Fibroblast of skin of right biceps (primary cell): ENCODE measurements at places on chromosomes 3 and 15.
A peak's percentile ranks its signal among the peaks of the same experiment; 100 is the strongest.

- DNase-seq: no peak
These were observed 130.6 kb upstream of the ZBED2 start for GRCh38 chr3:111725706-111726105.

GRCh38 chr15:73983211-73983727 is 8.8 kb downstream of the STOML1 start:
- peak; percentile 85 for DNase-seq

DNA sequence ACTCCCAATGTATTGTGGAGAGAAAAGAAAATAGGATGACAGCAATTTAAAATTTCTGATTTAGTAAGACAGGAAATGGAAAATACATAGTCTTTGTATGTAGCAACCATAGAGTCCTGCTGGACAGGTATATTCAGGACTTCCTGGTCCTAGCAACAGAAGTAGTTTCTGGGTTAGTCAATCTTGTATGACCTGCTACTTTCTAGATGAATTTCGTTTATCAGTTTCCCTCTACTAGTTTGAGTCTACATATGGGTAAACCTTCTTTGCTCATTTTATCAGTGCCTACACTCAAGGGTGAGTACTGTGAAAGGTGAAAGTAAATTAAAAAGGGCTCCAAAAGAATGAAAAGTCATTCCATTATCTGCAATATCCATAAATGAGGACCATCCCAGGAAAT is 309.8 kb downstream of the UNC13C start:
- no peak for DNase-seq

- no peak for DNase-seq
These were observed 11.2 kb downstream of the TMC3 start for GRCh38 chr15:81362790-81363189.

DNA sequence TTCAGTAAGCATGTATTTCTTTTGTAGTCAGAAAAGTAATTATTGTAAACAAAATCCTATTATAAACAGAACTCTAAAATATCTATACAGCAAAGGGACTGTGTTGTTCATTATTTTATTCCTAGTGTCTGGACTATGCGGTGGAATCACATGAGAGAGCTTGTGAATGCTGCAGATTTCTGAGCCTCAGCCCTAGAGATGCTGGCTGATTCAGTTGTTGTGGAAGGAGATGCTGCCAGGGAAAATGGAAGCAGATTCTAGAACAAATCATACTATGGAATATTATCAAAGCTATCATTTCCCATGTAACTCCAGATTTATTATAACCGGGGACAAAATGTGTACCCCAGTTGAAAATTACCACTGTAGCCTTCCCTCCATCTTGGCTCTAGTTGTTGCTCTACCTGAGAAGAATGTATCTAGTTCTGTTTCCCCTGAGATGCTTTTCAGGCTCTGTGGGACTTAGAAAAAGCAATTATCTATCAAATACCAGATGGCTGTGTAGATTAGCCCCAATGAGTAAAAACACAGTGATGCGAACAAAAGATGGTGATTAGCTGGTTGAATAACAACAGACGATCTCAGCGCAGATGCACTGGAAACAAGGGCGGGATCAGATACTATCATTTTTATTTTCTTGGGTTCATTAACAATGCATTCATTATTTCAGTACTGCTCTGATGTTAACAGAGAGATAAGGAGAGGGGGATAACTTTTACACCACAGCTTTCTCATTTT is 131.3 kb downstream of the TMEM108 start:
- DNase-seq: no peak

DNA sequence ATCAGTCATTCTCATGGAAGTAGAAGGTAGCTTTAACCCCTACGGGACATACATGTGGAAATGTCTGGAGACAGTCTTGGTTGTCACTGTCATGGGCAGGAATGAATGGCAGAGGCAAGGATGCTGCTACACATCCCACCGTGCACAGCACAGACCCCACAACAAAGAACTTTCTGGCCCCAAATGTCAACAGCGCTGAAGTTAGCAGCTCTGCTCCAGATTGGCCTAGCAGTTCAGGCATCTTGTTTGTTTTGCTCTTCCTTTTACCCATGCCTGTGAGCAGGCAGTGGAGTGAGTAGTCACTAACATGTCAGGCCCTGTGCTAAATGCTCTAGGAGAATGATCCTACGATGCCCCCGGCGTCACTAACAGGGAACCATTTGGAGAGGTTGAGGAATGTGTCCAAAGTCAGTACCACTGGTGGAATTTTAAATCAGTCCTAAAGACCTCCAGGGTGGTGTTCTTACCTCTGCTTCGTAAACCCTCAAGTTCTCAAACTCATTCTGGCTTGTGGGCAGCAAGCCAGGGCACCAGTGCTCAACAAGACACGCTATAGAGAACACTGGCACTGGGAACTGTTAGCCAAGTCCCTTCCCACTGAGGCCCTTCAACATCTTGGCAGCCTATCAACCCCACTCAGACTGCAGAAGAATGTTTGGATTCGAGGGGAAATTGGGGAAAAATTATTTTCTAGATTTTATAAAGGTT is 142.2 kb downstream of the FOXP1 start:
- no peak for DNase-seq

DNA sequence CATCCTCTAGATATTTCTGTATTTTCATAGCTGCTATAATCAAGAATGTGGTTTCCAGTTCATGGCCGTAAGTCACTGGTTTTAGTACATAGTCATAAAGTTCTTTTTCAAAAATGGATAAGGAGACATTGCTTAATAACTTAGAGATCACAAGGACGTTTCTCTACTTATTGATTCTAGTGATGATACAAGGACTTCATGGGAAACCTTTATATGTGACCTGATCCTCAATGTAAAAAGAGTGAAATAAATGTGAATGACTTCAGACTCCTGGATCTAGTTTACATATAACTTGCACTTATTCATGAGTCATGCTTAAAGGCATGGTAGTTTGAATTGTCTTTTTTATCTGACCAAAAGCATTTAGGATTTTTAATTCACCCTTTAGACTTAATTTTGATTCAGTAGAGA is 35.2 kb downstream of the TSC22D2 start:
- DNase-seq: peak; percentile 53

DNA sequence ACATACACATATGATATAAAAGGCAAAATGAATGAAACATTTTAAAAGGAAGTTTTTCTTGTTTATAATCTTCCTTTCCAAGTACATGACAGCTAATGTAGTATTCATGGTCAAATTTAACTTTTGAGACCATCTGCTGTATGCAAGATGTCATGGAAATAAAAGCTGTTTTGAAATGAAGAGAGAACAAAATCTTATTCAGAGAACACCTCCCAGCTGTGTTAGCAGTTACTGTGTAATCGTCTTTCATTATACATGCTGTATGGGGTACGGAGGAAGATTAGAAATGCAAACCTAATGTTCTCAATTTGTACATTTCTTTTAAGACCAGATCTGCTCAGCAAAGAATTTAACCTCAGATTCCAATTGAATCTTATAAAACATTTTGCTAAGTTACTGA is 1182.3 kb downstream of the OTOL1 start:
- DNase-seq: no peak

DNA sequence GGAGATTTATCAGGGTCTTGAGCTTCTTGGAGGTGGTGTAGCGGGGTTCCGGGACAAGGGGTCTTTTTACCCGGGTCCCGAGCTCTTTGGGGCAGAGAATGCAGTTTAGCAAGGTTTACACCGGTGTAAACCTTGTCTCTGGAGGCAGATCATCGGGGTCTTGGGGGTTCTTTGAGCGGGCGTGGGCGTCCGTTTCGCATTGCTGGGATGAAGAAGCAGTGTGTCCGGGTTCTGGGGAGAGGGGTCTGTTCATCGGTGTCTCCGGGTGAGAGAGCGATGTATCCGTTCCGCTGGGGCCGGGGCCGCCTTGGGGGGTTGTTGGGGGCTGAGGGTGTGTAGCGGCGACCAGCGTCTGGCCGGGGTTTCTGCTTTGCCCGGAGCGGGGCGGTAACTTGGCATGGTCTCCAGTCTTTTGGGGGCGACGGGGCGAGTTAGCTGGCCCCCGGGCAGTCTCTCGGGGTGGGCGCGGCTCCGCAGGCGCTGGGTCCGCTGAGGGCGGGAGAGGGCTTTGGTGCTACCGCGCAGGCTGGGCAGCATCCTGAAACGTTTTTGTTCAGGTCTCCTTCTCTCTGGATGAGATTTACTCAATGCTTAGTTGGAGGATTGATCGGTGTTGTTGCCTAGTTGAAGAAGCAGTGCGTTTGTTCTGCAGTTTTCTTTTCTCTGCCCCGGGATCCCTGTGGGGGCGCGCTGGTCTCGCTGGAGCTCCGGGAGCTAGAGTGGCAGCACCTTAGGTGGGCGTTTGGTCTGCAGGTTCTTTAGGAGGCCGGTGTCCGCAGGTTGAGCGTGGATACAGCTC is 843 bp downstream of the GLCE start:
- DNase-seq: peak; percentile 31

DNA sequence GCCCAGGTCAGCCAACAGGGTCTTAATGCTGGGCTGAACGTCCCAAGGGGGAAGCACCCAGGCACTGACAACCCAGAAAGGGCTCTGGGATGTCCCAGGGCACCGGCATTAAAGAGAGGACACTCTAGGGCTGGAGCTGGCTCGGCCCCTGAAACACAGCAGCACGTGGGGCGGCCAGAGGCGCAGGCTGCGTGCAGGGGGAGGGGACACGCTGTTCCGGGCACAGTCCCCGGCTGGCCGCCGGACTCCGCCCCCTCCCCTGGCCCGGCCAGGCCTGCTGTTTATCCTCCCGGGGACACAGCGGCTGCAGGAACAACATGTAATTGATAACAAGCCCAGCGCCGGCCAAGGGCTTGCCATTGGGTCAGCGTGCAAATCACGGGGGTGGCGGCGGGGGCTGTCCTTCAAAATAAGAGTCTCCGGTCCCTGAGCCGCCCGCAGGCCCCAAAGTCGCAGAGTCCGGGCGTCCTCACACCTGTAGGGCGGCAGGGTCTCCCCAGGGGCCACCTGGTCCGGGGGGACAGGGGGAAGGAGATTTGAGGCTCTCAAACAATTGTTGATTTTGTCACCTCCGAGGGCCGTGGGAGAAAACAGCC is 1.3 kb downstream of the KLF15 start:
- DNase-seq: peak; percentile 21

DNA sequence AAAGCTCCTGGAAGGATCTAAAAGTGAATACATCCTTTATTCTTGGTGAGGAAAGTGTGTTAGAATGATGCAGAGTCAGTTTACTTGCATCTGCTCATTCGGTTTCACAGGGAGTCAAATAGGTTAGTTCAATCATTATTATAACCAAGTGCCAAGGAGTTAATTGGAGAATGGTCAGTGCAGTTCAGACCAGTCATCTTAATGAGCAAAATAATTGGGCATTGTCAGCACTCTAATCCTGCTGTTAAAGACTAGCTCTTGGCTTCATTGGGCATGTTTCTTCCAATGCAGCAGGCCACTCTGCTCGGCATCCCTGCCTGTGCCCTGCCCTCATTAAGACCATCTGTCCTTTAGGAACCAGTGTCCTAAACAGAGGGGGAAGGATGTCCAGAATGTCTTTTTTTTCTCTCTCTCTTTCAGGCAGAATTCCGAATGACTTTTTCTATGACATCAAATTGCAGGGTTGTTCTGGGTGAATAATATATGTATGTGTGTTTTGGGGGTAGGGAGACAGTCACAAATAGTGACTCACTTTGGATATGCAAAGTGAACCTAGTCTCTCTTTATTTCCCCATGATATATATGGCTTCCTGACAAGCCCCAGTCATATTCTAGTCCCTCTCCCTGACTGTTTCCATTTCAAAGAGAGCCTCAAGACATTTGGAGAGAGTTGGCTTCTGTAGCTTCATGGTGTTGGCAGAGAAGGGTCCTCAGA is 205.4 kb upstream of the TRIM42 start:
- DNase-seq: peak; percentile 50

DNA sequence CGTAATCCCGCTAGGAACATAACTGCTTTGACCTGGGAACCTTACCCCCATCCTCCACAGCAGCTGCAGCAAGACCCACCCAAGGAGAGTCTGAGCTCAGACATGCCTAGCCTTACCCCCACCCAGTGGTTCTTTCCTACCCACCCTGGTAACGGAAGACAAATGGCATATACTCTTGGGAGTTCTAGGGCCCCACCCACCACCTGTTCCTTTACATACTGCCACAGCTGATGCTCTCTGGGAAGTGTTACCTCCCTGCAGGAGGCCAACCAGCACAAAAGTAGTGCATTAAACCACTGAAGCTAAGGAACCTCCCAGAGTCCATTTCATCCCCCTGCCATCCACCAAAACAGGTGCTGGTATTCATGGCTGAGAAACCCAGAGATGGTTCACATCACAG is 50.6 kb upstream of the AZI2 start:
- no peak for DNase-seq

DNA sequence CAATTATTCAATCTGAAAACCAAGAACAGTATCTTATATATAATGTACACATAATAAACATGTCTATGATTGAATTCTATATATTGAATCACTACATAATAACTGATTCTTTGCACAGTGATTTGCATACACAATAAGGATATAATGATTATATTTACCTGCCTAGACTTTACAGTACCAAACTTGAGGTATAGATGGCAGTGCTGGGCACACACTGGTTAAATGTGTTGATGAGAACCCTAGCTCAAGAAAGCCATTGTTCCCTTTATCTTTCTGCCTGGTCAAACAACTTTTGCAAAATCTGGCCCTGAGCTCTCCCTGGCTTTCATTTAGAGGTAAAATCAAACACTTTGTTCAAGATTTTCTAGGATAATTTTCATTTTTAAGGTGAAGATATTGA is 697.7 kb downstream of the TUSC7 start:
- peak; percentile 21 for DNase-seq

DNA sequence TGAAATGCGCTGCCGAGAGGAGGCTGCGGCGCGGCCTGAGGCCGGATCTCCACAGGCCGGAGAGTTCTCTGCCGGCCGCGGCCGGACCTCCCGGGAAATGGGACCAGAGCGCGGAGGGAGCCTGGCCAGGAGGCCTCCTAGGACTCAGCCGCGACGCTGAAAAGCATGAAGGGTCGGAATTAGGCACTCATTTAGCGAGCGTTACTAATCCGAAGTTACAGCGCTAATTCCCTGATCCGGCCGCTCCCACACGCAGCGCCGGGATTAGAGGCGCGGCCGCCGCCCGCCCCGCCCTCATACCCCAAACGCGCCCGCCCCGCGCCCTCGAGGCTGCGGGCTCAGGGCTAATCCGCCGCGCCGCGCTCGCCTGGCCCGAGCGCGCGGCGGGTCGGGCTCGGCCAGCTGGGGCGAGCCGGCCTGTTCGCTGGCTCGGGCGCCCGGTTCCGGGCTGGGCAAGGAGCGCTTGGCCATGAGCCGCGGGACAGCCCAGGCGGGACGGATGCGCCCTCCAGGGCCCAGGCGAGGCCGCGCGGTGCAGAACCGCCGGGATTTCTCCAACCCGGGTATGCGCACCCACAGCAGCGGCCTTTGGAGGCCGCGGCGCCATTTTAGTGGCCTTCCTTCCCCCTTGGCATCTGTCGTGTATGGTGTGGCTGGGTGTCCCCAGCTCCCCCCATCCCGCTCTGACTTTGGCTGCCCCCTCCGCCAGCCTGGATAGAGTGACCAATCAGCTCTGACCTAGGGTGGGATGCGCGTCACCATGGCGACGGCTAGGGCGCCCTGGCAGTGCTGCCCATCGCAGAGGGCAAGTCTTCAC is 36.8 kb upstream of the POLG start:
- DNase-seq: no peak

- DNase-seq: no peak
These were observed 87.5 kb downstream of the CD200R1L start for GRCh38 chr3:112759210-112759609.

- DNase-seq: peak; percentile 96
These were observed 465.0 kb upstream of the ROBO1 start for GRCh38 chr3:80232760-80233159.

GRCh38 chr3:170007031-170007663 is 30.6 kb upstream of the GPR160 start:
- peak; percentile 58 for DNase-seq
